Hepatocyte (in vitro differentiated cells): ENCODE measurements at places on chromosomes 7 and 10. TPM values are rescaled to one million over a fixed set of nuclear protein-coding genes. Genes with fewer than 3 reads are reported as not detected.
A peak's percentile ranks its signal among the peaks of the same experiment; 100 is the strongest.

AGMO gene
- 7.3 and 8.0 TPM in 2 replicates for total RNA-seq

DNA sequence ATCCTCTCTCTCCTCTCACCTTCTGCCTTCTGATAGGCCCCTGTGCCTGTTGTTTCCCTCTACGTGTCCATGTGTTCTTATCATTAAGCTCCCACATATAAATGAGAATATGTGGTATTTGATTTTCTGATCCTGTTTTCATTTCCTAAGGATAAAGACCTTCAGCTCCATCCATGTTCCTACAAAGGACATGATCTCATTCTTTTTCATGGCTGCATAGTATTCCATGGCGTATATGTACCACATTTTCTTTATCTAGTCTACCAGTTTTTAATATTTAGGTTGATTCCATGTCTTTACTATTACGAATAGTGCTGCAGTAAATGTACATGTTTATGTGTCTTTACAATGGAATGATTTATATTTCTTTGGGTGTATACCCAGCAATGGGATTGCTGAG, 4.6 kb downstream of the OR2A12 start:
- DNase-seq: no peak

- no peak for DNase-seq
Observed at GRCh38 chr10:81898518-81898917, 23.5 kb downstream of the NRG3 start.

DNA sequence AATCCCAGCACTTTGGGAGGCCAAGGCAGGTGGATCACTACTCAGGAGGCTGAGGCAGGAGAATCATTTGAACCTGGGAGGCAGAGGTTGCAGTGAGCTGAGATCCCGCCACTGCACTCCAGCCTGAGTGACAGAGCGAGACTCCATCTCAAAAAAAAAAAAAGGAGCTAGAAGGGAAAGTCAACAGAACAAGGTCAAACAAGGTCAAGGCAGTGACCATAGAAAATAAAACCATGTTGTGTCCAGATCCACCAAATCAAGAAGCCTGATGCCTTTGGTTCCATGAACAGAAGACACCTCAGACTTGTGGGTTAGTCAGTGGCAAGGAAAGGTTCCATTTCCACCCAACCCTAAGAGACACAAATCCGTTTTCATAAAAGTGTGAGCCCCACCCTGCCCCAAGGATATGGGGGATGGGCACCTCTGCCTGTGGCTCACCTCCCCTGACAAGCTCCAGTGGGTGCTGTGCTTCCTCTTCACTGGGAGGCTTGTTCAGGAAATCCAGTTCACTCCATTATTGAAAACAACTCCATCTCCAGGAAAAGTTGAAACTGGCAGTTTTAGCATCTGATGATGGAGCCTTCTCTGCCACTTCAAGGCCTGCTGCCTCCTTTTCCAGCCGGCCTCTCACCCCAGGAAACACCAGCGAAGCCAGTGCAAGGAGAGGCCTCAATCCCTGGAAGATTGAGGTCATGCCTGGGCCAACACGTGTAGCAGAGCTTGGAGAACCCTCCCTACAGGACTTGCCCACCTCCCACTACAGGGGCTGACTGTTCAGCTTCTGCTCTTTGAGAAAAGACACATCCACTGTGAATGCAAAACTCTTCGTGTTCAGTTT, 152.9 kb downstream of the NRF1 start:
- no peak for DNase-seq

- DNase-seq: no peak
Observed at GRCh38 chr7:138865843-138866242, 67.8 kb upstream of the ATP6V0A4 start.

UPK3BL2 gene
- 0.48 and 1.8 TPM in 2 replicates for total RNA-seq

GRCh38 chr10:132548106-132548823, 10.7 kb downstream of the INPP5A start:
- DNase-seq: no peak

- no peak for DNase-seq
Observed at GRCh38 chr7:69827558-69827957, 229.3 kb downstream of the AUTS2 start.

DNA sequence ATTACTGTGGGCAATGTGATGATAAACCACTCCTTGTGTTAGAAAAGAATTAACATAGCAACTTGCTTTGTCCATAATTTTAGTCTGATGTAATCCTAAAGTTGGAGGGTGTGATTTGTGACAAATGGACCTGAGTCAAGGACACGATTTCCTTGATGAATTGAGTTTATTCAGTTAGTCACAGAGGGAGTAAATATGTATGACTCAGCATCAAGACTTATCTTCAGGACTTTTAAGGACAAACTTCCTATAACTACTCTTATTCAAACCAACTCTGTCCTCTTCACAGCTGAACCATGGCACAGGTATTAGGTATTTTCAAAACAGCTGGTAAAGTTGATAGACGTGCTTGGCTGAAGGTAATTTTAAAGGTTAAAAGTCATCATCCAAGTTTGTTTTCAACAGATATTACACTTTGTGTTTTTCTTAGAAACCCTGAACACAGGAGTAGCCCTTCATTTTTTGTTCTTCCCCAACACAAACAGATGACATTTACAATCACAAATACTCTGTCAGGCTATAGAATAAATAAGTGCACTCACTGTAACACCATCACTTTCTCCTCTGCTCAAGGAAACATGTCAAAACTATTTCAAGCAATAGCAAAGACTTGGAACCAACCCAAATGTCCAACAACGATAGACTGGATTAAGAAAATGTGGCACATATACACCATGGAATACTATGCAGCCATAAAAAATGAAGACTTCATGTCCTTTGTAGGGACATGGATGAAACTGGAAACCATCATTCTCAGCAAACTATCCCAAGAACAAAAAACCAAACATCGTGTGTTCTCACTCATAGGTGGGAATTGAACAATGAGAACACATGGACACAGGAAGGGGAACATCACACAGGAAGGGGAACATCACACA, 54.5 kb downstream of the COA1 start:
- DNase-seq: peak; percentile 28

- DNase-seq: no peak
Observed at GRCh38 chr7:23422909-23423308, 47.4 kb downstream of the IGF2BP3 start.

CYP3A7 gene
- 770 and 803 TPM in 2 replicates for total RNA-seq

DNA sequence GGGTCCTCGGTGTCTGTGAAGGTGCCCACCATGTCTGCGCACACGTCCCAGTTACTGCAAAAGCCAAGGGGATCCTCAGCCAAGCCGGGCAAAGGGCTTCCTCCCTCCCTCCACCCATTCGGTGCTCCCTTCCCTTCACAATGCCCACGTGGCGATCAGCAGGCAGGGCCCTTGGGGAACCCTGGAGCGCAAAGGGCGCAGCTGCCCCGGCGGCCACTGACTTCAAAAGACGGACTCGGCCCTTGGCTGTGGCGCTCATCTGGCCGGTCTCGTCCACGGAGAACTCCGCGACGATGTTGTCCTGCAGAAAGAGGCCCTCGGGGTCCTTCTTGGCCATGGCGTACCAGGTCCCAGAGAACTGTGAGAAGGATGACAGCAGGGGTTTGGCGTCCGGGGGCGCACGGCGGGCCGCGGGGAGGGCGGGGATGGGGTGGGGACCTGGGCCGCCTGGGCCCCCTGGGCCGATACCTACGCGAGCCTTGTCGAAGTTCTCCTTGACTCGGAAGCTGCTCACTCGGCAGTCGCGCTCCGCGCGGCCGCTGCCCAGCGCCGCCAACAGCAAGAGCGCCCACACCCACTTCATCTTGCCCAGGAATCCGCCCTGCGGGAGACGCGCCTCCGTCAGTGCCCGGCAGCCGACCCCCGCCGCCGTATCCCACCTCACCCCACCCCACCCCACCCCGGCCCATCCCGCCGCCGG, 439 bp downstream of the RBP4 start:
- DNase-seq: peak; percentile 73
